Stimulated activated CD4-positive, alpha-beta T cell treated with anti-CD3 and anti-CD28 coated beads, Interleukin-1b, Interleukin-23, amount 100 ng/mL, for 1 hour (primary cell): ENCODE measurements at places on chromosomes 5 and 9.
A peak's percentile ranks its signal among the peaks of the same experiment; 100 is the strongest.

GRCh38 chr5:8383616-8384015, 514.7 kb downstream of the MTRR start:
- no peak for DNase-seq

DNA sequence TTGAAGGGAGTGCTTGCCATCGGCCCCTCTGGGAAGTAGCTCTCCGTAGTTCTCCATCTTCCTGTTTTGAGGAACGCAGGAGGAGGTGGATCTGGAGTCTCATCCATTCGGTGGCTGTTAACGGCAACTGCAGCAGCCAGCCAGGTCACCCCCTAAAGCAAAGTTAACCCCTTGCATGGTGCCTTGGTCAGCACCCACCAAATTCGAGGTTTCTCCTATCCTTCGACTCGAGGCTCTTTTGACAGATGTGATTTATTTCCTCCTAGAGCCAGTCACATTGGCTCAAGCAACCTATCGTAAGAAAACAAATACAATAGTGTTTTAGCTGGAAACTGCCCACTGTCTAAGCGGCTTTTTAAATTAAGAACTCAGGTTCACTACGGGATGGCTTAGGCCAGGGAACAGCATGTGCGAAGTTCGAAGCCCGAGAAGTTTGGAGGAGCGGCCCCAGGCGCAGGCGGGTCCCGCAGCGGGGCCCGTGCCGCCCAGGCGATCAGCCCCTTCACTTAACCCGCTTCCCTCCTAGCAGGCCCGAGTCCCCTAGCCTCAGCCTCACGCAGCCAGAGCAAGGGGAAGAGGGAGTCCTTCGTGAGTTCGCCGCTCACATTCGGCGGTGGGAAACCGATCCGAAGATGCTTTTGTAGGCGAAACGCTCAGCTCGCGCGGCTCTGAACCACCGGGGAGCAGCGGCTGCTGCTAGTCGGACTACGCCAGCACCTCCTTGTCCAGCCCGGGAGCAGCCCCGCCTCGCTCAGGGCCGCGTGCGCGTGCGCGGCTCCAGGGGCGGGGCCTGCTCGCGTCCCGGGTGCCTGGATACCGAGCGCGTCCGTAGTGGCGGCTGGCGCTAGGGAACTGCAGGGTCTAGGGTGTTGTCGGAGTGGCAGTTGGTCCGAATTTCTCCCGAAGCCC, at the start of gene ROPN1L:
ROPN1L (plus strand) TSS at position 797 of the 909 bp plus-strand sequence. CDS start 289 bp downstream, outside the sequence.
- DNase-seq, result peak; percentile 64

GRCh38 chr5:127586066-127586770, 62.7 kb upstream of the CTXN3 start:
- no peak for DNase-seq

GRCh38 chr5:180959661-180960060, 29.0 kb upstream of the BTNL3 start:
- DNase-seq, result no peak

- no peak for DNase-seq
These were observed 116.7 kb upstream of the KLF4 start for GRCh38 chr9:107606149-107606790.

- DNase-seq, result no peak
These were observed 198.1 kb downstream of the C9orf50 start for GRCh38 chr9:129422843-129423192.

DNA sequence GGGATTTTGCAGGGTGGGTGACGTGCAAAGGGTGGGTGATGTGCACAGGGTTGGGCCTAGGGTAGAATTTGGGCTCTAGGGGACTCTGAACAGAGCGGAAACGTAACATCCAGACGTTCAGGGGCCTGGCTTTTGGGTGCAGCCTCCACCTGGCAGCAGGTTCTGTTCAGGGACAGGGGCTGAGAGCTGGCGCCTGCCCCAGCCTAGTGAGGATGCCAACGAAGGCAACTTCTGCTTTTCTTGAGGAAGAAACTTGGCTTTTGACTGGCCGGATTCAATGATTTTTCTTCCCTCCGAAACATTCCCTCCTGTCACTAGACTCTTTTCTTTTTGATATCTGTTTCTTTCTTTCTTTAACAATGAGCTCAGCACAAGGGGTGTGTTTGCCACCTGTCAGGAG, 38.6 kb upstream of the SLC6A19 start:
- no peak for DNase-seq

- DNase-seq, result no peak
These were observed 54.3 kb downstream of the TLE1 start for GRCh38 chr9:81634915-81635516.
